ENCODE measurements at places on chromosomes 16 and 17.

DNA sequence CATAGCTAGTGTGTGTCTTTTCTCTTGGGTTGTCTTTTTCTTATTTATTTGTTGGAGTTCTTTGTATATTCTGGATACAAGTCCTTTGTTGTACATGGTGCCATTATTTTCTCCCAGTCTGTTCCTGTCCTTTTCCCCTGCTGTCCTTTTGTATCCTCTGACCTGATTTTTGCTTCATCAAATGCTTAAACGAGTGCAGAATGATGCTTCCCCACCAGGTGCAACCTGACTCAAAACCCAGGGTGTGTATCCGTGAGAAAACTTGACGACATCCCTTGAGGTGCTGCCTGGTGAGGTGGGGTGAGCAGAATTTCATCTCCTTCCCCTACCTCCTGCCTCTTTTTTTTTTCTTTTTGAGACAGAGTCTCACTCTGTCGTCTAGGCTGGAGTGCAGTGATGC, 88.6 kb downstream of the NTN1 start:
- no peak for DNase-seq

DNA sequence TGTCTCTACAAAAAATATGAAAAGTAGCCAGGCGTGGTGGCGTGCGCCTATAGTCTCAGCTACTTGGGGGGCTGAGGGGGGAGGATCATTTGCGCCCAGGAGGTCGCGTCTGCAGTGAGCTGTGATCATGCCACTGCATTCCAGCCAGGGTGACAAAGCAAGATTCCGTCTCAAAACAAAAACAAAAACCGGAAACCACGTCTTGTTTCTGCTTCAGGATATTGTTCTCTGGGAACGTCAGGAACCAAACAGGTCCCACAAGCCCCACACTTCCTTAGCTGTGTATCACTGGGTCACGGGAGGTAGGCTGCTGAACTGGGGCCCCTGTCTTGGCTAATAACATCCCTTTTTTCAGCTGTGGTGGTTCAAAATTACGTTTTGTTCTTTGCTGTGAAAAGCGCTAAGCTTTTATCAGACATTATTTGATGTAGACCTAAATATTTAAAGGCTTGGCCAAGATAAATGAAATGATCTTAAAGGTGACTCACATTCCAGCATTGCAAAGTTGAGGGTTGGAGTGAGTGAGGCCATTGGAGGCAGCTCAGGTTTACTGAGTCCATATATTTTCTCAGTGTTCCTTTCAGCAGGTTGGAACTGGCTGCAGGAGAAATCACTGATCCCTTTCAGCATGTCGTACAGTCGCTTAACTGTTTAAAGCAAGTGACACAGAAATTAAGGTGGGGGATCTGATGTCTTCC, 16.4 kb upstream of the SEC14L1 start:
- DNase-seq, result no peak

- no peak for DNase-seq
These were observed 1.8 kb downstream of the TSPOAP1 start for GRCh38 chr17:58326609-58327362.

- DNase-seq, result peak; percentile 23
These were observed 28.8 kb downstream of the DYNLRB2 start for GRCh38 chr16:80569440-80570105.

DNA sequence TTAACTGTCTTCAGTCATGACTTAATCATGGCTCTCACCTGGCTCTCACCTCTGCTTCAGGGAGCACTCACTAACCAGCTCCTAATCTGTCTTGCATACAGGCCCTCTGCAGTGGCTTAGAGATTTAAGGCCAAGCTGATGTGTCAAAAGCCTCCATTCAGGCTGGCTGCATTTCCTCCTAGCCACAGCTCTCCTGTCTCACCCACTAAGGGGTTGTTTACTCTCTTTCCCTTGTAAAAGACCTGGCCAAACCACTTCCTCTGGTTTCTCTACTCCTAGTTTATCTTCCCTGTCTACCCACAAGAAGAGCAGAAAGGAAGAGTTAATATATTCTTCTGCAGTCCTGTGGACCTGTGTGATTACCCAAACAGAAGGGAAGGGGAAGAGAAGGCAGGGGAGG, 9.3 kb upstream of the ASIC2 start:
- no peak for DNase-seq

GRCh38 chr16:64242492-64242891, 879.4 kb downstream of the CDH11 start:
- DNase-seq, result no peak

GRCh38 chr17:81382851-81383250, 12.4 kb upstream of the BAHCC1 start:
- DNase-seq, result no peak

DNA sequence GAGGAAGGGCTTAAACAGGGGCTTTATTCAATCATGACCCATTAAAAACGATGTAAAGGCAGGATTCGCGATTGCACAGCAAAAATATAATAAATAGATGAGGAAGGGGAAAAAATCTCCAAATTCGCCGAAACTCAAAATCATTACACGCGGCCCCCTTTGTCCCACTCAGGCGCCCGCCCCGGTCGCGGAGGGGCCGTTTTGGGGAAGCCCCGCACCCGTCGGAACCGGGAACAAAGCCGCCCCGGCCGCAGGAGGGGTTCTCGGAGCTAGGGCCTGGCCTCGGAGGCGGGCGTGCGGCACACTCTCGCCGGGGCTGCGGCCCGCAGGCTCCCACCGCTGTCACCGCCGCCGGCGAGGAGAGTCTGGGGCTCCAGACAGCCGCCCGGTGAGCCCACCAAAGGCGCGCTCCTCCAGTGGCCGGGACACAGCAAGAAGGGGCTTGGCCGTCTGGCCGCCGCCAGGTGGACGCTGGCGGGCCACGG, 521 bp downstream of the C16orf87 start:
- DNase-seq, result no peak

Data from stimulated activated CD8-positive, alpha-beta memory T cell treated with anti-CD3 and anti-CD28 coated beads, Interleukin-2, amount 100 ng/mL, for 1 hour (primary cell).